Activated gamma-delta T cell treated with Interleukin-2 at 50 U/mL for 16 hours (primary cell): ENCODE measurements at places on chromosomes 12 and 14.

- DNase-seq, result no peak
Measured at GRCh38 chr12:119634743-119635142, 33.2 kb upstream of the PRKAB1 start.

- no peak for DNase-seq
Measured at GRCh38 chr12:66600903-66601302, 78.0 kb downstream of the GRIP1 start.

DNA sequence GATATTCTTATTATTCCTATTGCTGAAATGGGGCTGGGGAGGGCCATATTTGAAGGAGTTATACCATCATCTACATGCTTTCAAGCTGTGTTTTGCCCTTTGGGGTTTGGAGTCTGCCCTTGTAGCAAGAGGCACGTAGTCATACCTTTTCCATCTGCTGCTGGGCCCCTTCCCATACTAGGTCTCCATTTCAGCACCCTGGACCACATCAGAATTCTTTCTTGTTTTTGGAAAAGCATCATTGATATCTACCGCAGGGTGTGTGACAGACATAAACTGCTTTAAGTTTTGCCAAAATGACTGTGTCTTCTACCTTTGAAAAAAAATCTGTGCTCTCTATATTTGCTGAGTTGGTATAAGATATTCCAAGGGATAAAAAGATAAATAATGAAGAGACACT lies 12.3 kb upstream of the DUSP6 start:
- no peak for DNase-seq

DNA sequence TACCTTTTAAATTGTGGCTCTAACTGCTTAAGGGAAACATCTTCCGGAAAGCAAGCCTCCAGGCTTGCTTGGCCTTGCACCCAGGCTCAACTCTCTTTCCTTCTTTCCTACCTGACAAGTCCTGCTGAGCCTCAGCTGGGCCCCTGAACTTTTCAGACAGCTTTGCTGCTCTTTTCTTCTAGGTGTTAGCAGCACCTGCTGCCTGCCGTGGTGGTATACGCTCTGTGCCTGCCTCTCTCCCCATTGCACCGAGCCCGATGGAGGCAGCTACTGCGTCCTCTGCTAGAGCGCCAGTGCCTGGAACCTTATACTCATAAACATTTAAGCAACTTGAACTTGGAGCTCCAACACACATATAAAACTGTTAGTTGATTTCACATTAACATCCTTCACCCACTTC lies 195.7 kb downstream of the ANO6 start:
- no peak for DNase-seq

DNA sequence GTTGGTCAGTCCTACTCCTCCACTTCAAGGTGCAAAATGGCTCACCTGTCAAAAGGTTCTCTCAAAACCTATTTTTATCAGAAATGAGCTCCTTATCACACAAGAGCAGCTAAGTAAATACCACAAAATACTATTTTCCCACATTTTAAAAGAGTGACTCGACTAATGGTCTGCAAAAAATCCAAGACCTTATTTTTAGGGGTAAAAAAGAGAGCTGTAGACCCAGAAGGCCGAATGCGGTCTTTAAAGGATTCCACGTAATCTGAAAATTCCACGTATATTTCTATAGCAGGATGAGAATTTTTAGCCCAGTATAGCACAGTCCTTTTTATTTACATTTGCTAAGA lies 3.8 kb downstream of the C14orf93 start:
- no peak for DNase-seq

GRCh38 chr14:55911776-55912175 lies 206.4 kb upstream of the PELI2 start:
- DNase-seq, result no peak

DNA sequence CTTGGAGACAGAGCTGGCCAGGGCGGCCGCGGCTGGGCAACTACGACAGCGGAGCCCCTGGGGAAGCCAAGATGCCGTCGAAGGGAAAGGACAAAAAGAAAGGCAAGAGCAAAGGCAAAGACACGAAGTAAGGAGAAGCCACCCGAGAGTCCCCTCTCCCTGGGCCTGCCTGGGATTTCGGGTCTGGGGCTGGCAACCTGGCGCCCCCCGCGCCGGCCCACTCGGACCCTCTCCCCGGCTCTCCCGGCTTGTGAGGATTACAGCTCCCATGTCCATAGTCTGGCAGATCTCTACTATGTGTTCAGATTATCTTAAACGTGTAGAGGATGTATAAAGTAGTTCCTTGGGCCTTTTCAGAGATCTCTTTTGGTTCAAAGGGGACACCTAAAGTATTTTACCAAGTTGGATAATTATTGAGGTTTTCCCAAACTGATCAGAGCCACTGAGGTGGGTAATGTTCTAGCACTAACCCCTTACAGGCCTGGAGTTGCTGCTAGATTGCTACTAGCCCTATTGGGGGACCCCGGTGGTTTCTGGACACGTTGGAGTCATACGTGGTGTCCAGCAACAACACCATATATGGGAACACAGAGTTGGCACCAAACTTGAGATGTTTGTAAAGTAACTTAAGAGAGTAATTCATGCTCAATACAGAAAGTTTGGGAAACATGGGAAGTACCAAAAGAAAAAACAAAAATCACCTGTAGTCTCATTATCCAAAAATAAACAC lies 424 bp downstream of the BBOF1 start:
- DNase-seq, result no peak

- no peak for DNase-seq
Measured at GRCh38 chr14:101004176-101004575, 100.7 kb upstream of the RTL1 start.

DNA sequence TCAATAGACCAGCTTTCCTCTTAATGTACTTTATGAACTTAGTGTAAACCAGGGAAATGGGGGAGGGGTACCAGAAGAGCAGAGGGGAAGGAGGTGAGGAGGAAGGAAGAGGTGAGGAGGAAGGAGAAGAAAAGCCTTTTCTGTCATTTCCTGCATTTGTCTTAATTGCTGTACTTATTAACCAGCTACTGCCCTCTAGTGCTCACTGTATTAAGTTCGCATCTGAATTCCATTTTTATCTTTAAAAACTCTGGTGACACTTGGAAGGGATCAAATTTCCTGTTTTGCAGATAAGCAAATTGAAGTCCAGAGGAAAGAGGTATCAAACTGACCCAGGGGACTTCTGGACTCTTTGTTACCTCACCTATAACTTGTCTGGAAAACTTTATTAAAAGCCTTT lies 22.2 kb downstream of the MANSC1 start:
- no peak for DNase-seq
